ENCODE measurements at places on chromosomes 11 and 22.

DNA sequence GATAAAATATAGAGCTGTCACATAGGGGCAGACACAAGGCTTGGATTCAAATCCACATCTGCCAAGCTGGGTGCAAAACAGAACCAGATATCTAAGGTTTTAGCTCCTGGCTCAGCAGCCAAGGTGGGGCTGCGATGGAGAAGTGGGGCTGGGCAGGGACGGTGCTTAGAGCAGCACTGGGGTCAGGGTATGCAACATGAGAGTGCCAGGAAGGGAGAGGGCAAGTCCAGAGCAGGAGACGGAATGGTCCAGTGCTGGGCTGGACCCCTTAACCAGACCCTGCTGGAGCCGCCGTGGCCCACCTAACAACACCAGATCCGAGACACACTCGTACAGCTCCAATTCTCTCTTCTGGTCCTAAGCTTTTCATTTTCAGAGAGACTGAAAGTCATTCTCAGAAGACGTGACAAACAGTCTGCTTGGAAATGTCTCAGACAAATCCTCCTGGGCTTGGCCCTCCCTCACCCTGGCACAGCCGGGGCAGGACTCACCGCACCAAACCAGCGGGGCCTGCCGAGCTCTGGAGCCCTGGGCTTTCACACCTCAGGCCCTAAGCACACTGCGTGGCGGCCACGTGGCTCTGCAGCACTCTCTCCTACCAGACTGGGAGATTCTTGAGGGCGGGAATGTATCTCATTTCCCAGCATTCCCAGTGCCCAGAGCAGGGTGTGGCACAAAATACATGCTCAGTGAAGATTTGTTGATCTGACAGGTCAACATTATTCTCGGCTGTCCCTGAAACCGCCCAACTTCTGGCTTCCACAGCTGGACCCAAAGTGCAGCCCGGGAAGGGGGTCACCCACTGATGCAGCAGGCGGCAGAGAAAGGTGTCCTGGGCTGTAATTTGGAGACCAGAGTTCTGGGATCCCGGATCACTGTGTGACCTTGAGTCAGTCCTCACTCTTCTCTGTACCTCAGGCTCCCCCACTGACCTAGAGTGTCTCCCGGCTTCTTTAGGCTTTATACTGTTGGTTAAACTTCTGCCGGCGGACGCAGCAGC is 11.6 kb downstream of the LRRC32 start:
- no peak for DNase-seq

GRCh38 chr11:39139581-39139980 is 2319.9 kb downstream of the LRRC4C start:
- no peak for DNase-seq

DNA sequence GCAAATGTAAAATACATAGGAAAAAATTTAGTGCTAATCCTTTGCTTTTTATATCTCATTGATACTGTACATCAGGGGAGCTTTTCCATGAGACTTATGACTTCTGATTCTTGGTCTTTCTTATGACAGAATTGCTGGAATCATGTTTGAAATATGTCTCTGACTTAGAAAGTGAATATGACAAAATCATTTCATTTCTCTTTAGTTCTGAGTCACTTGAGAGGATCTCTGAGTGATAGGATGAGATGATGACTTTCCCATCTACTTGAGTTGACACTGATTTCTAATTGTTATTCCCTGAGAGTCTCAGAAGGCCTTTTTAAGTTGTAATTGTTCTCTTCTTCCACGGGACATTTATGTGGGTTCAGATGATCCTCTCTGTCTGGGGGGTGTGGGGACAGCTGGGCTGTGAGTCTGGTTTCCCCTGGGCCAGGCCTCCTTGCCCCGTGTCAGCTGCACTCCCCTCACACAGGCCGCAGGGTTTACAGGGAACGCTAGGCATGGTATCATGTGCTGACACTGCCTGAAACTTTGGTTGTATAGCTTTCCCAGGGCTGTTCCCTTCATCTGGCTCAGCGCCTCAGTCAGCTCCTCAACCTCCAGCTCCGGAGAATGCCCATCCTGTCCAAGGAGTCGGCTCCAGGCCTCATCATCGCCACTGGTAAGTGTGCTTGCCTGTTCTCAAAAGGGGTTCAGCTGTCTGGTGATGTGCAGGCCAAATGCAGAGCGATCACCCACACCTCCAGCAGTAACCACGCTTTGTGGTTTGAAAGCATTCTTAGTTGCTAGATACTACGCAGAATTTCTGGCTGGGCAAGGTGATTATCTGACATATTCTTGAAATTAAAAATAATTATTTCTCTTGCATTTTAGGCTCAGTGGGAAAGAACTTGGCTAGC is 69.5 kb upstream of the SORL1-AS1 start:
- DNase-seq: no peak

DNA sequence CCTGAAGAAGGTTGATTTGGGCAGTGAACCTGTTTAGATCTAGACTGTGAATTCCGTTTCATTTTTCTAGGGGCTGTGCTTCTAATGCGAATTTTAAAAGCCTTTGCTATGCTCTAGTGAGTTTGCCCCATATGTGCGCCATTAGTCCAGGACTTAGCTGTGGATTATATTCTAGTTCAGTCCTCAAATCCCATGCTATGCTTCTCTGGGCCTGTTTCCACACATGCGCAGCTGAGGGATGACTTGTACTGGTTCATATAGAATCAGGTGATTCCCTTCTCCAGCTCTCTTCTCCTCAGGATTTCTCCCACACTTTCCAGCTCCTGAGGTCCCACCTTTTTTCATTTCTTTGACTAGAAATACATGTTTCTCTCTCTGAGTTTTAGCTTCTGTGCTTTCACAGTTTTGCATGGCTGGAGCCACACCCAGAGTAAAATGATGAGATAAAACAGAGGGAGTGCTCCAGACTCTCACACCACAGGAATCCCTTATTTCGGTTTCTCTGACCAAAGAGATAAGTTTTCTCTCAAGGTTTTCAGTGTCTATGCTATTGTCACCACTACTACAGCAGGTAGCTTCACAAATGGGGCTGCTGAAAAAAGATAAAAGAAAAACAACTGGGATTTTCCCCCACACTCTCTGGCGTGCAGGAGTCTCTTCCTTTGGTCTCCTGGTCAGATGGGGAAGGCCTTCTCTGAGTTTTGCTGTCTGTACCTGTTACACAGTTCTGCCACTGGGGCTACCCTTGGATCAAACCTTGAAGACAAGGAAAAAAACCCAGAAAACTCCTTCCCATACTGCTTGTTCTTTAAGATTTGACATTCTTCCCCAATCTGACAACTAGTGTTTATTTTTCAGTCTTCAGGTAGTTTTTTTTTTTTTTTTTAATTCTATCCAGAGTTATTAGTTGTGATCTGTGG is 96.2 kb upstream of the TEAD1 start:
- no peak for DNase-seq

DNA sequence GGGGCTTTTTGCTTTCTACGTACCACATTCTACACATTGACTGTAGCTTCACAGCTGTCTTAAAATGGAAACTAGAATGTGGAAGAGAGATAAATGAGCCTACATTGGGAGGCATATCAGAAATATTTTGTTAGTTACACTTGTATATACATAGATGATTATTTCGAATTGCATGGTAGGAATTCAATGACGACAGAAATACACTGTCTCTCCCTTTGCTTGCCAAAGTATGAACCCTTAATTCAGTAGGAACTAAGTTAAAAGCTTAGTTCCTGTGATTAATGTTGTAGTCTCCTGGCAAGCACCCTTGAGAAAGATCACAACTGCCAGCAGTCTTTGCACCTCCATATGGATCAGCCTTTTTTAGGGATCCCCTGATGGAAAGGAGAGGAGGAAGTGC is 10.1 kb downstream of the C11orf87 start:
- no peak for DNase-seq

DNA sequence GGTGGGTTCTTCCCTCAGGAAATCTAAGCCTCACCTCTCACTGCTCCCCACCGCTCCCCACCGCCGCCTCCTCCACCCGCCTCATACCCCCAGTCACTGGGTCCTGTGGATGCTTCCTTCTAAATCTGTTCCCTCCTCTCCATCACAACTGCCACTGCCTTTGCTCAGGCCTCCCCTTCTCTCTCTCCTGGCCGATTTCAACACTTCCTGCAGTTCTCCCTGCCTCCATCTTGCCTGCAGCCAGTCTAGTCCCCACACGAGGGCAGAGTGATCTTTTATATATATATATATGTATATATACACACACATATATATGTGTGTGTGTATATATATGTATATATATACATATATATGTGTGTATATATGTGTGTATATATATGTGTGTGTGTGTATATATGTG is 27.8 kb downstream of the CREB3L1 start:
- DNase-seq: peak; percentile 56

DNA sequence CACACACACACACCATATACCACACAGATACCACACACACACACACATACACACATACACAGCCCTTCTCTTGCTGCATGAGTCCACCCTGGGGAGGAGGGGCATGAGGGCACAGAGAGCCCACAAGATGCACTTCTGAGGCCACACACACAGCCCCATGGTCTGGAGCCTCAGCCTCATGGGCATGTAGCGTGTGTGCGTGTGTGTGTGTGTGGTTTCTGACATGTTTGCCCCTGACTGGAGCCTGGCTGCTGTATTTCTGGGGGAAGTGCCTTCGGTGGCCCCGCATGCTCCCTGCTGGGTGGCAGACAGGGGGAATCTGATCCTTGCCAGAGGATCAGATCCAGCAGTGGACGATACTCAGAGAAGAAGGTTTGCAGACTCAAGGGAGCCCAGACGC is 97.0 kb upstream of the PRR5 start:
- no peak for DNase-seq

GRCh38 chr11:1073261-1073724 is 1.4 kb upstream of the MUC2 start:
- no peak for DNase-seq

DNA sequence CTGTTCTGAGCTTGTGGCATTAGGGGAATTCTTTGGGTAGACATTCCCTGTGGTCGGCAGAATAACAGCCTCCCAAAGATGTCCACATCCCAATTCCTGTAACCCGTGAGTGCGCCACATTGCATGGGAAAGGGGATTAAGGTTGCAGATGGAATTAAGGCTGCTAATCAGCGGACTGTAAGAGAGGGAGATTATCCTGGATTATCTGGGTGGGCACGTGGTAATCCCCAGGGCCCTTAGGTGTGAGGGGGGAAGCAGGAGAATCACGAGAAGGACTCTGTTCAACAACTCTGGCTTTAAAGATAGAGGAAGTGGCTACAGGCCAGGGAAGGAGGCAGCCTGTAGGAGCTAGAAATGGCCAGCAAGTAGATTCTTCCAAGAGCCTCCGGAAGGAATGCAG is 16.0 kb downstream of the CACNG2 start:
- no peak for DNase-seq

- DNase-seq: peak; percentile 31
Measured at GRCh38 chr22:19892257-19892879, 37.7 kb upstream of the GNB1L start.

- DNase-seq: no peak
Measured at GRCh38 chr11:12936200-12936599, 72.9 kb upstream of the RASSF10 start.

DNA sequence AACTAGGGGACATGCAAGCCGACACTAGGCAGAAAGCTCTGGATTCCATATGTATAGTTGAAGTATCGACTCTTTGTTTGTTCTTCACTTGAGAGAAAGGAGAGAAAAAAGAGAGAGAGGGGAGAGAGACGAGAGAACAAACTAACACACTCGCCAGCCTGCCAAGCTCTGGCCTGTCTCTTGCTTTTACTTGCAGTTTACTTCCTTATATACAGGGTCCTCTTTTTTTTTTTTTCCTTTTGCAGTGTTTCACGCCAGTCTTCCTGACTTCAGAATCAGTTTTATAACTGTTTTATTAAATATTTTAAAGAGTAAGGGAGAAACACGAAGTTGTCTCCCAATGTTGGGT is 19.9 kb downstream of the TEAD1 start:
- no peak for DNase-seq

GRCh38 chr22:45336971-45337431 is 27.3 kb downstream of the FAM118A start:
- DNase-seq: no peak

GRCh38 chr22:23652711-23653110 is 20.6 kb upstream of the DRICH1 start:
- no peak for DNase-seq

DNA sequence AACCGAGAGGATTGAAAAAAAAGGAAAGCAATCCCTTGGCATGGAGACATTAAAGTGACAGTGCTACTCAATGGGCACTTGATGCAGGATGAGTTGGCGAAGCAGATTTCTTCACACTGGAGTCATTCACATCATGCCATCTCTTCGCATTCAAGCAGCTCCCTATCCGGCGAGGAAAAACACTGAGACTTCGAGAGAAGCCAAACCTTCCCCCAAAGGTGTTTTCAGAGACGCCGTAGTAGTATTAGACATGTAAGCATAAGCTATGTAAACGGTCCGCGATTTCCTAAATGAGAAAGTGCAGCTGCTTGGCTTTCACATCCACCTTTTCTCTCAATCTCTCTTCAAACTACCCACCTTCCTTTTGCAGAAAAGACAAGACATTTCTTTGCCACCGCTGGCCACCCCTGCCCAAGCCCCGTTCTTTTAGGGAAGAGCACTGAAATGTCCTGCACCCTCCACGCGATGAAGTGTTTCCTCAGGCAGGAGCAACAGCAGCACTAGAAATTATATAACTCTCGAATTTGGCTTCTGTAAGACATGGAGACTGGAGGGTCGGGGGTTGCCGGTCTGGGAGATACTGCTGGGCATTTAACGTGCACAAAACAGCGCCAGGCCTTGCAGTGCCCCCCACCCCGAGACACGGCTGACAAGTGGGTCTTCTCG is at the start of gene DLG2:
Gene DLG2 (minus strand): TSS at position 13 of the 666 bp plus-strand sequence.
- DNase-seq: peak; percentile 44

- no peak for DNase-seq
Measured at GRCh38 chr11:119351232-119351631, 4.7 kb upstream of the MFRP start.

- DNase-seq: no peak
Measured at GRCh38 chr11:115284773-115285172, 219.4 kb downstream of the CADM1 start.

GRCh38 chr11:63612181-63612580 is 2.1 kb downstream of the PLAAT3 start:
- DNase-seq: no peak

GRCh38 chr11:29395555-29396072 is 621.2 kb downstream of the KCNA4 start:
- DNase-seq: no peak

GRCh38 chr11:61961570-61962212 is 5.7 kb downstream of the FTH1 start:
- no peak for DNase-seq

DNA sequence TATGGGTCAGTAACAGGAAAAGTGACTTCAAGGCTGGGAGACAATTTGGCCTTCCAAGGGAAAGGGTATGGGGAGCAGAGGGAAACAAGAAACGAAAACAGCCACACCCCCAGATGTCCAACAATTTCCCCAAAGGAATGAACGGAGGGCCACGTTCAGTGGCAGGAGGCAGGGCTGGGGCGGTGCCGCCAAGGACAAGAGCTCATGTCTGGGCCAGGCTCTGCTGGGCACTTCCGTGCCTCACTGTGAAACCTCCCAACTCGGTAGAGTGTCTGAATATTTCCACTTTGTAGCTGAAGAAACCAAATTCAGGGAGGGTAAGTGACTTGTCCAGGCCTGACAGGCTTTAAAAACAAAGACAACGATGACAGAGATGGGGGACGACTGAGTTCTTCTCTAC is 11.9 kb downstream of the IFT27 start:
- DNase-seq: no peak

GRCh38 chr11:1968454-1969002 is 21.4 kb downstream of the MRPL23 start:
- no peak for DNase-seq
